ENCODE measurements at places on chromosomes 1 and 21. TPM values are rescaled to one million over a fixed set of nuclear protein-coding genes. Genes with fewer than 3 reads are reported as not detected.

The ARHGAP30 gene
- total RNA-seq, result 0.36 TPM

The GBP6 gene
- not detected for total RNA-seq

The ZMYND12 gene
- 0.57 TPM for total RNA-seq

The SYPL2 gene
- total RNA-seq, result 0.74 TPM

The S1PR1 gene
- total RNA-seq, result 0.41 TPM

The ADAMTSL4 gene
- 9.5 TPM for total RNA-seq

The DMBX1 gene
- 0.05 TPM for total RNA-seq

GRCh38 chr1:204758601-204759000, 73.1 kb upstream of the LRRN2 start:
- no peak for DNase-seq

GRCh38 chr21:46550116-46550941, 54.6 kb downstream of the S100B start:
- no peak for DNase-seq

- DNase-seq, result no peak
These were observed 2.9 kb upstream of the PRDX6 start for GRCh38 chr1:173474097-173474779.

DNA sequence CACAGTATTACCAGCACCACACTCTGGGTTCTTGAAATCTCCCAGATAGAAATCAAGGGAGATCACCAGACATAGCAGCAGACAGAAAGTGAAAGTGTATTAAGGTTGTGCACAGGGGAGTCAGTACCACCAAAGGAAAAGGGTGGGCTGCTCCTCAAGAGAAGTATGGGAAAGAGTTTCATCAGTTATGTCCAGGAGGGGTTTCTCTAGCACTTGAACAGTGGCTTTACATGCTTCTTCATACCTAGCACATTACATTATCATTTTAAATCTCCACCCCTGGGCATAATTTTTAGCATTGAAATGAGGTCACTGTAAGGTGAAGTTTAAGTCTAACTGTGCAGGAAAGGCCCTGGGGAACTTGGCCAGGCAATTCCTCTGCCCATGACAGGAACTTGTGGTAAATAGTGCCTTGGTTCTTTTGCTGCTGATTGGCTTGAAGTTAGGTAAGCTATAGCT, 601.0 kb downstream of the NUF2 start:
- no peak for DNase-seq

DNA sequence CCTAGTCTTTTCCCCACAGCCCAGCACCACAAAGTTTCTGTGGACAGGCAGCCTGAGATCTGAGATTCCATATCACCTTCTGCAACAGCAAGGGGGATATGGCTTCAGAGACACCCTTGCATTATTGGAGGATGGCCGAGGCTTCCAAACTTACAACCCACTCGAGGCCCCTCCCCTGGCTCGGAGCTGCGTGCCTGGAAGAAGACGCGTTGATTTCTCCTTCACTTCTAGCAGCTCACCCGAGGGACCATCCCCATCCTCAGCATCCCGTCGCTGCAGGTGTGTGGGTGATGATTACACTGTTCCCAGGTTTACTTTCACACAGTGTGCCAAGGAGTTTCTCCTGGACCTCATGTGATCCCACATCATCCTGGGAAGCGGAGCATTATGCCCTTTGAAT, 277.9 kb downstream of the MATN1 start:
- no peak for DNase-seq

DNA sequence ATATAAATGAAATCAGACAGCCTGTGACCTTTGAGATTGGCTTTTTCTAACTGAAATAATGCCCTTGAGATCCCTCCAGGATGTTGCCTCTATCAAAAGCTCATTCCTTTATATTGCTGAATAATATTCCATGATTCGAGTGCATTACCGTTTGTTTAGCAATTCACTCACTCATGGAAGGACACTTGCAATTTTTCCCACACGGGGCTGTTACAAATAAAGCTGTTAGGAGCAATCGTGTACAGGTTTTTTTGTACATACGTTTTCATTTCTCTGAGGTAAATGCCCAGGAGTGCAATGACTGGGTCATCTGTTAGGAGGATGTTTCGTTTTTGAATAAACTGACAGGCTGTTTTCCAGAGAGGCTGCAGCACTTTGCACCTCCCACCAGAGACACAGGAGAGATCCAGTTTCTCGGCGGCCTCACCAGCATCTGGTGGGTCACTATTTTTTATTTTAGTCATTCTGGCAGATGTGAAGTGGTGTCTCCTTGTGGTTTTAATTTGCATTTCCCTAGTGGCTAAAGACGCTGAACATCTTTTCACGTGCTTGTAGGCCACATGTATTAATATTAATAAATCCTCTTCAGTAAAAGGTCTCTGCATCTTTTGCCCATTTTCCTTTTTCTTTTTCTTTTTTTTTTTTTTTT, 11.0 kb downstream of the PRDM15 start:
- no peak for DNase-seq

GRCh38 chr1:233368106-233368788, 40.7 kb downstream of the MAP3K21 start:
- no peak for DNase-seq

DNA sequence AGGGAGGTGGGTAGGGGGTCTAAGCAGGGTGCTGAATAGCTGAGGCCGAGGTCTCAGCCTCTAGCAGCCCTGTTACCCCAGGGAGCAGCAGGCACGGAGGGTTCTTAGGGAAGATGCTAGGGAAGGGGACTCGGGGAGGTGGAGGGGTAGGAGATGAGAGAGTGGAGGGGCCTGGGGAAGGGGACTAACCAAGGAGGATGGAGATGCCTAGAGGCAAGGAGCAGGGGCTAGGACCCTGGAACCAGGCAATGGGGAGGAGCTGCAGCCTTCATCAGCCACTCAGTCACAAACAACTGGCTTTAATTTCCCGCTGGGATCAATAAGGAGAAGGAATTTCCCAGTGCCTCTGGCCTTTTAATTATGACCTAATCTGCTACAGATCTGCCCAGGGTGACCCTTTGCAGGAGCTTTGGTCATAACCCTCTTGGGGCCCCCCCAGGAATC, 2.9 kb upstream of the CRABP2 start:
- DNase-seq, result no peak

DNA sequence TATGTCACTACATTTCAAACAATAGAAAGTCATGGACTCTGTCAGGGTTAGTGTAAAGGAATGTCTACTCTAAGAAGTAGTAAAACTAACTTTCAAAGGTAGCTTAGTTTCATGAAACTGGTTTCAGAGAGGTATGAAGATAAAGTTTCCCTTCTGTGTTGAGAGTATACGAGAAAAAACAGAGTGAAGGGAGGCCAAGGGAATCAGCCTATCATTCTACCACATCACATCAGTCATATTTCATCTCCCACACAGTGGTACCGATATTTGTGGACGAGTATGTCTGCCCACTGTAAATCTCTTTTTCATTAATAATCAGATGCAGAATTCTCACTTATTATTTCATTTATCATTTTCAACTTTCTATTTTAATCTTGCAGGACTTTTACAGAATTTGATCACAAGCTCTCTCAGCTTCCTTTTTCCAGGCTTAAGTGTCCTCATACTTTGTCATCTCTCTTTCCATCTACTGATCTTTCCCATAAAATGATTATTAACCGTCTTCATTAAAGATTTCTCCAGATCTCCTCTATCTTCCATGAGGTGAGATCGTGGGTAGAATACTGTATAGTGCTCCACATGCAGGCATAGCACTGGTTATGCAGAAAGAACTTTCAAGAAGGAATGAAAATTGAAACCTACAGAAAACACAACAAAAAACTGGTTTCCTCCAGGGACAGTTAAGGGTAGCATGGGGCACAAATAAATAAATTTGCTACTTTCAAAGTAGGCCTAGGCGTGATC, 11.5 kb upstream of the IFI16 start:
- no peak for DNase-seq

GRCh38 chr1:16724718-16725438, 15.4 kb upstream of the RNU1-4 start:
- DNase-seq, result no peak

DNA sequence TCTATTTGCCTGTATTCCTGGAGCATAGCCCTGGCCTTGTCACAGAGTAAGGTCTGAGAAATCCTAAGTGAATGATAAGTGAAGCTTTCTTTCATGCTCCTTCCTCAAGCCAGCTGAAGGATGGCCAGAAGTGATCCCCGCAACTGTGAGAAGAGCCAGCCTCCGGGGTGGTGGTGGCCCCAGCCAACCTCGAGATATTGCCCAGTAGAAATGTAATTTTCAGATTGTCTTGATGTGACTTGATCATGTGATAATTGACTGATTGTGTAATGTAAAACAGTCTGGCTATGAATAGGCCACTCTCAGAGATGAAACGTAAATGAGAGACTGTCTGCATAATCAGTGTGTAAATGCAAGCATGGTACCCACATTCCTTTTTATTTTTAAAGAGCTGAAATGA, 242.4 kb upstream of the CAMK1G start:
- no peak for DNase-seq

- DNase-seq, result no peak
These were observed 788 bp downstream of the ISG15 start for GRCh38 chr1:1013922-1014648.

DNA sequence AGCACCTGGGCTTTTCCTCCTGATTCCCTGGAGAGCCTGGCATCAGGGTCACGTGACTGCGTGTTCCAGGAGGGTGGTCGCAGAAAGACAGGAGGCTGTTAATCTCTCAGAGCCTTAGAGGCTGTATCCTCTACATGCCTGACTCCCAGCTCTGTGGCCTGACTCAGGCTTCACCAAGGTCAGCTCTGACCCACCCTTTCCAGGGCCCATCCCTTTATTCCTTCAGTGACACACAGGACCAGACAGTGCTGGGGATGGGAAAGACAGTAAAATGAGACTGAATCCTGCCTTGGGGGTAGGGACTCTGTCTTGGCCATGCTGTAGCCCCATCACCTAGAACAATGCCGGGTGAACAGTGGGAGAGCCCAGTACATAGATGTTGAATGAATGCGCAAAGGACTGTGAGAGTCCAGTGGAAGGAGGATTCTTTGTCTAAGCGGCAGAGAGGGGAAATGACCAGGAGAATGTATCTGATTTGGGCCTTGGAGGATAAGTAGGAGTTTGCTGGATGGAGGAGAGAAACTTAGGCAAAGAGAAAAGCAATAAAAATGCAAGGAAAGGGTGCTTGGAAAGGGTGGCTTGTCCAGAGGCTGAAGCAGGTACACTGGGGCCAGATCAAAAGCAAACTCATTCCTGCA, 33.0 kb downstream of the EPHX1 start:
- DNase-seq, result no peak

- DNase-seq, result no peak
These were observed 532.4 kb downstream of the KIF26B start for GRCh38 chr1:245687152-245687635.

DNA sequence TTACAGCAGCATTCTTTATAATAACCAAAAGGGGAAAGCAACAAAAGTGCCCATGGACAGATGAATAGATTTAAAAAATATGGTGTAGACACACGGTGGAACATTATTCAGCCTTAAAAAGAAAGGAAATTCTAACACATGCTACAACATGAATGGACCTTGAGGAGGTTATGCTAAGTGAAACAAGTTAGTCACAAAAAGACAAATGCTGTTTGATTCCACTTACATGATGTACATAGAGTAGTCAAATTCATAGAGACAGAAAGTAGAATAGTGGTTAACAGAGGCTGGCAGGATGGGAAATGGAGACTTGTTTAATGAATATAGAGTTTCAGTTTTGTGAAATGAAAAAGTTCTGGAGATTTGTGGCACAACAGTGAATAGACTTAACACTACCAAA, 151.4 kb downstream of the CYYR1 start:
- DNase-seq, result no peak

- no peak for DNase-seq
These were observed 27.7 kb downstream of the PKP1 start for GRCh38 chr1:201310986-201311355.

DNA sequence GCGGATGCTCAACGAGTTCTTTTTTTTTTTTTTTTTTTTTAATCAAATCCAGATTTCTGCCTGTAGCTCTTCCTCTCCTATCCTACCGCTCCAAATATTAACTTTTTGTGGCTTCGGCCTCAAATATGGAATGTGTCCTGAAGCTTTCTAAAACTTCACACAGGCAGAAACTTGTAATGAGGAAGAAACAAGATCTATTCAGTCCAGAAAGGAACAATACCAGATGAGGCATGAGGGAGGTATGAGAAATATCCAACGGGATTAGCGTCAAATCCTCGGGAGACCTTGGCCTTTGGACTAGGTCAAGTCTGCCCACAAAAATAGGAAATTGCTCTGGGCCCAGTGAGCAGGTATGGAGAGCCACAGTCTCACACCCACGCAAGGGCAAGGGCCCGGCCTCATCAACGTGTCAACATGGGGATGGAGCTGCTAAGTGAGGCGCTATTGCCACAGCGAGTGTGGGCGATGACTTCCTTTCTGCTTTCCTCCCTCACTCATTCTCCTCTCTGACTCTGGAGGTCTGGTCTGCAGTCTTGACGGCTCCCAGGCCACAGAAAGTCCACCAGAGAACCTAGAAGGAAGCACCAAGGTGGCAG, 66.6 kb downstream of the BCAR3 start:
- no peak for DNase-seq

DNA sequence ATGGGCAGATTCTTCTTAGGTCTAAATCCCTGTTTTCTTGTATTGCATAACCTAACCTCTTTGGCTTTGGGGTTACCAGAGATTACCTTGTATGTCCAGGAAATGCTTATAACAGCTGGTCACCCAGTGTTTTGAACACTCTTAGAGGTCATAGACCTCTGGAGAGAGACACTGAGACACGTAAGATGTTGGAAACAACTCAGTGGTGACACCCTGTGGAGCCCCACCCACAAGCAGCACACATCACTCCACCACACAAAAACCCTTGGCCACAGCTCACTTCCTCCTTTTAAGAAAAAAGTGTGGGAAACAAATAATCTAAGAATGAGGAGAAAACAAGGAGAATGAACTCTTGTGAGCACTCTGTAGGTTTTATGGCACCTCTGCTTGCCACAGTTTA, 26.3 kb upstream of the CYP4B1 start:
- DNase-seq, result no peak

GRCh38 chr1:182227864-182228547, 163.6 kb downstream of the GLUL start:
- no peak for DNase-seq

- DNase-seq, result no peak
These were observed 1.1 kb downstream of the AGTRAP start for GRCh38 chr1:11736746-11737639.
